ENCODE measurements at places on chromosomes 7 and 10. TPM values are rescaled to one million over a fixed set of nuclear protein-coding genes. Genes with fewer than 3 reads are reported as not detected.
A peak's percentile ranks its signal among the peaks of the same experiment; 100 is the strongest.

Gene PMPCB
- total RNA-seq: 69.7 TPM

GRCh38 chr7:55903985-55904759 is 16.9 kb downstream of the ZNF713 start:
- DNase-seq: no peak

DNA sequence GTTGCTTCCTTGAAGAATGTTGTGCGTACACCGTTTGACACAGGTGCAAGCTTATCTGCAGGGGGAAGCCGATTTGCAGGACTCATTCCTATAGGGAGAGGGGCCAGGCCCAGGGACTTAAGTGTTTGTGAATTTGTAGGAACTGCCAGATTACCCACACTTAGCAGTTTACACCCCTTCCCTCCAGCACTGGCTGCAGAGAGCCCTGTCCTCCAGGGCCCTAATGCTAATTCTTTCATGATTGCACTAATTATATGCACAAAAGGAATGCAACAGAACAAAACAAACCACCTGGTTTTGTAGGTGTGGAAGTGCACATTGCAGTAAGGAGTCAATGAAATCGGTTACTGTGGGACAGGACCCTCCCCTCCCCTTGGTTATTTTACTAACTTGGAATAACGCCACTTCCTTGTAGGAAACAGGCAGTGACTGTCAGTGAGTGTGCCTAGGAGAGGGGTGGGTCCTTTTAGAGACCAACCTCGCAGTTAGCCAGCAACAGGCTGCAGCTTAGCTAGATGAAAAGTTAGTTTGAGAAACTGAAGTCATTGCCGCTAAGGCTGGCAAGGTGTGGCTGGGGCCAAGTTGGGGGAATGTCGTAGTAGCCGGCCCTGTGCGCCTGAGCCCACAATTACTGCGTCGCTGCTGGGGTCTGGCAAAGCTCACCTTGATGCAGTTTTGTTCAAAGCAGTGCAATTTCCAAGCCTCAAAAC is 60.6 kb downstream of the CUX1 start:
- DNase-seq: no peak

DNA sequence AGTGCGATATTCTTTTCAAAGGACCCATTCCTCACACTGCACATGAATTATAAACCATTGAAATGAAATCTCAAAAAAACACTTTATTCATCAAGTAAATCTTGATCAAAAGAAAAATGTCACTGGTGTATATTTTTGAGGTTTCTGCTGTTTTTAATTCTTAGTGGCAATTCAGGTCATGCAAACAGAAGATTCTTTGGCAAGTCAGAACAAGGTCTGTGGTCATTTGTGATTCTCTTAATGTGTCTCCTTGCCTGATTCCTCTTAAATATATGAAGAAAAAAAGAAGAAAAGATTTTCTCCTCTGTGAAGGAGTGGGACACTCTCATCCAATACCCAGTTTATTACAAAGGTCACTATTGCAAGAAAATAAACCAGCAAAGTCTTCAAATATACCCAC is 308.2 kb upstream of the BMPER start:
- DNase-seq: no peak

- DNase-seq: peak; percentile 71
Observed at GRCh38 chr10:101672536-101672935, 22.4 kb downstream of the FBXW4 start.

Data from Right ventricle myocardium inferior (tissue), 1 donor.